Astrocyte (in vitro differentiated cells and primary cell): ENCODE measurements at places on chromosomes 5 and 9. TPM values are rescaled to one million over a fixed set of nuclear protein-coding genes. Genes with fewer than 3 reads are reported as not detected.

MARVELD2 gene
- total RNA-seq, result 10.1 and 10.6 TPM in 2 replicates

SPACA9 gene
- total RNA-seq, result 3.9 and 5.0 TPM in 2 replicates

PTPN3 gene
- total RNA-seq, result 0.79 and 1.1 TPM in 2 replicates

SHISAL2B gene
- total RNA-seq, result not detected in 2 replicates

CA9 gene
- not detected in 2 replicates for total RNA-seq

PTGDS gene
- 5.0 and 5.6 TPM in 2 replicates for total RNA-seq

PCBD2 gene
- total RNA-seq, result 9.9 and 10.2 TPM in 2 replicates

RANBP17 gene
- 15.9 and 16.2 TPM in 2 replicates for total RNA-seq

GGTA1 gene
- total RNA-seq, result 0.18 TPM in 1 of 2 replicates, not detected in the other

PCA3 gene
- total RNA-seq, result not detected in 2 replicates

DNA sequence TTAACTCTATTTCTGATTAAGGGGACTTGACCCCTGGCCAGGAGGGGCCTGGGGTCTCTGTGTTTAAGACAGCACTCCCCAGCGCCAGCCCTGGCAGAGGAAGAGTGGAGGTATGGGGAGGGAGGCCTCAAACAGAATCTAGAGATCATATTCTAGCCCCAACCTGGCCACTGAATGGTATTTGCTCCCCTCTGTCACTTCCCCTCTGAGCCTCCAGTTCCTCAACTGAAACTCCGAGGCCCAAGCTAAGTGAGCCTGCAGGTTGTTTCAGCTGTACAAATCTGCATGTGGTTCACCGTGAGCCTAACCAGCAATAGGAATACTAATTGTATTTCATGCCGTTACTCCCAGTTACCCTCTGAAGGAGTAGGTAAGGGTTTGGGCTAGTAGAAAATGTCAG is 36.0 kb downstream of the ANP32B start:
- H3K27me3 ChIP-seq, result no peaks in the 10 kb centered on the region
- H3K27ac ChIP-seq, result no peak overlapping the region
- H3K36me3 ChIP-seq, result peaks cover 27% of the 10 kb centered on the region
- no peak for DNase-seq
- H3K4me3 ChIP-seq, result no peak overlapping the region

GRCh38 chr5:66884564-66885243 is 288.5 kb downstream of the MAST4 start:
- H3K36me3 ChIP-seq, result no peaks in the 10 kb centered on the region
- no peak for DNase-seq
- H3K4me3 ChIP-seq, result no peak overlapping the region
- H3K27me3 ChIP-seq, result no peaks in the 10 kb centered on the region
- H3K27ac ChIP-seq, result no peak overlapping the region

DNA sequence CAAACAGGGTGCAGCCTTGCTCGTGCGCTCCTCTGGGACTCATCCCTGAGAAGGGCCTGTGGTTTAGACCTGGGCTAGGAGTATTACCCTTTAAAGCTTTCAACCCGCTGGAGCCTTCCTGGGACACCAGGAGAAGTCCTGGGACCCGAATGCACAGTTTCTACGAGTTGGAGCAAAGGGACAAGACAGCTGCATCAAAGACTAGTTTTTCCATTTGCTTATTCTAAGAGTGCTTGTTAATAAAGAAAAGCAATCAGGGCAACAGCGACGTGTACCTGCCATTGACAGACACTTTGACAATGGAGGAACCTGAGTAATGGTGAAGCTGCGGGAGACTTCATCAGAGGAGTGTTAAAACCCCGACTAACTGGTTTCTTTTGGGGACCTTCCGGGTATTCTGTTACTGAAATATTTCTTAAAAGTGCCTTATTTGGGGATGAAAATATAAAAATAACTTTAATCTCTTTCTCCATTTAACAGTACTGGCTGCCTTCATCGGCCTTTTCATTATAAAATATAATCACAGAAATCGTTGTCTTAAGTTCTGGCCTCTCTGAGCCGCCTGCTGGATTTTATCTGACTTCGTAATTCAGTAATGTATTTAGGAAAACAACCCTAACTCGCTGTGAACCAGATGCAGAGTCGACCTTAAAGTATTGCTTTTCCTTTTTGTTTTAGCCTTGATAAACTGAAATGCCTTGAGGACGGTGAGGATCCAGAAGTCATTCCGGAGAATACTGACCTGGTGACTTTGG is 732 bp downstream of the SNAPC3 start:
- H3K27me3 ChIP-seq, result no peaks in the 10 kb centered on the region
- peak overlapping the region; percentile 99 for H3K4me3 ChIP-seq
- peaks cover 15% of the 10 kb centered on the region for H3K36me3 ChIP-seq

DNA sequence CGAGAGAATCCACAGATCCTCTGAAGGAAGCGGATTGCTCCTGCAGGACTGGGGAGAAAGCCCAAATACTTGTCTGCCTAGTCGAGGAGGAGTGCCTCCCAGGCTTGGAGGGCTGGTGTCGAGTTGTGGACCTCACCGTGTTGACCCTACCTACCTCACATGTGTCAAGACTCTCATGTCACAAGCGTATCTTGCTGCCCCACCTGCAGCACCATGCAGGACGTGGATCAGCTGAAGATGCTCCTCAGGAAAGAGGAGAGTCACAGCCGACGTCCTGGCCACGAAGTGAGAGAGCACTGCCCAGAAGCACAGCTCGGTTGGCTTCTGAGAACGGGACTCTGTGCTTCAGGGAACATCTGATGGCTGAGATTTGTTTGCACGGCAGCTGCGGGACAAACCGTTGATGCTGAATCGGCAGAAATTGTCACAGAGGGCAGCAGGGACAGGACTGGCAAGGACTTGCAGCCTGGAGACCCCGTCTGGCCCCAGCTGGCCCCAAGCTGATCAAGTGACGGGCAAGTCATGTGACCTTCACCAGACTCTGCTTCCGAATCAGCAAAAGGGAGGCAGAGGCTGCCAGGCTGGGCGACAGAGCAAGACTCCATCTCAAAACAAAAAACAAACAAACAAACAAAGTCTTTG is 119.1 kb upstream of the ITGA1 start:
- no peak overlapping the region for H3K27ac ChIP-seq
- no peak overlapping the region for H3K4me3 ChIP-seq
- no peak for DNase-seq

- no peaks in the 10 kb centered on the region for H3K27me3 ChIP-seq
- DNase-seq, result no peak
- peaks cover 7% of the 10 kb centered on the region for H3K4me1 ChIP-seq
Observed at GRCh38 chr5:167804512-167805220, 486.8 kb upstream of the WWC1 start.

DNA sequence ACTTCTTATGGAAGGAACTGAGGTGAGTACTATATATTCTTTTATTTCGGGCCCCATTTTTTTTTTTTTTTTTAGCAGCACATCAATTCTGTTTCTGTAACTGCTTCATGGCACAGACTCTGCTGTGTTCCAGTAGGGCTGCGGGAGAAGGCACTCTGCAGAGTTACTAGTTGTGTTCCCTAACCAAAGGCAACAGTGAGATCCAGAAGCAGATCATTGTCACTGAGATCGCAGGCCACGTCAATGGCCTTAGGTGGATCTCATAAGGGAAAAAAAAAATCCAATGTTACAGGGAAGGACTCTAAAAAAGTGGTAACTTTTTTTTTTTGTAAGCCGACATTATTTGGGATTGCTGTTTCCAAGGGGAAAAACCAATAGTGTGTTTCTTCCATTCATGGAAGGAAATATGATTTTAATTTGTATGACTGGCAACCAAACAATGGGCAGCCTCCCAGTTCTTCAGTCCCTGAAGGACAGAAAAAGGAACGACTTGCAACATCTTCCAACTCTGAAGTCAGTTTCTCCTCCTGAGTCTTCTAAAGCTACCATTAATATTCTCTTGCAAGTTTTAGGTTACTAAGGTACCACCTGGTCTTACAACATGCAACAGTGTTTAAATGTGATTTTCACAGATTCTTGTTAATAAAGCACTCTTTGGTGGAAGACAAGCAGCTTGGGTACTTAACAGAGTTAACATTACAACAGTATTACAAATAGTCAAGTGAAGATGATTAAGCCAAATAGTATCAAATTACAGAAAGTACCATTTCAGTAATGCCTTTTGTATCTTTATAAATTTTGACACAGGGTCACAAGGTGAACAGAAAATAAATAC is 52.8 kb downstream of the HABP4 start:
- H3K27ac ChIP-seq, result no peak overlapping the region
- no peaks in the 10 kb centered on the region for H3K27me3 ChIP-seq
- H3K4me1 ChIP-seq, result no peaks in the 10 kb centered on the region
- H3K36me3 ChIP-seq, result no peaks in the 10 kb centered on the region

DNA sequence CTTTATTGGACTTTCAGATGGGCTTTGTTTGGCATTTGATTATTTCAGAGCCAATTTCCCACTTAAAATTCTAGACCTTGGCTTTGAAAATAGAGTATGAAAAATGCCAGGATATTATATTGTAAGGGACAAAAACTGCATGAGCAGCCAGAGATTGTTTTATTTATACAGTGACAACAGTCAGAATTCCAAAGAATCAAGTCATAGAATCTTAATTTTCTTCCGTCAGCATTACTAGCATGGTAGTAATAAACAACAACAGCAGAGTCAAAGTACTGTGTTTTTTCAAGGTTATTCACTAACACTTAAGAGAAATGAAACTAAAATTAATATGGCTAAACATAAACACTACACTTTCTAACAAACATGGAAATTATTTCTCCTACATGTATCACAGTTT is 52.2 kb downstream of the MLLT3 start:
- H3K27me3 ChIP-seq, result no peaks in the 10 kb centered on the region
- no peaks in the 10 kb centered on the region for H3K36me3 ChIP-seq
- no peak overlapping the region for H3K4me3 ChIP-seq

GRCh38 chr9:22005021-22005701 is 3.9 kb downstream of the CDKN2B start:
- peaks cover 16% of the 10 kb centered on the region for H3K4me1 ChIP-seq
- H3K27ac ChIP-seq, result peak overlapping the region; percentile 68
- peak; percentile 47 for DNase-seq
- peaks cover 22% of the 10 kb centered on the region for H3K36me3 ChIP-seq
- H3K4me3 ChIP-seq, result peak overlapping the region; percentile 96
- no peaks in the 10 kb centered on the region for H3K27me3 ChIP-seq

DNA sequence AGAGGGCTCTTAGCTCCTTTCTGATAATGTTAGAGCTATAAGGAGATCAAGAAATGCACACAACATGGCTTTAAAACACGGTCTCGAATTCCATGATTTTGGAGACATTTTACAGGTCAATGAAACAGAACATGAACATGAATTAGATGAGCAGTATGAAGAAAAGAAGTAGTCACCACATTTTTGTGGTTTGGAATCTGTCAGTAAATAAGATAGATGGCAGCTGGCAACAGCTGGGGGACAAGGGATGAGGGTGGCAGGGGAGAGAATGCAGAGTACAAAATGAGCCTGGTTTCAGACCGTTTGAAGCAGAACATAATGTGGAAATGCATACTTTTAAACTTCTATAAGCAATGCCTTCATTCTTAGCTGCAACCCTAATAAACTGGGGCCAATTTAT is 107.1 kb downstream of the OXCT1 start:
- H3K27ac ChIP-seq, result no peak overlapping the region
- H3K27me3 ChIP-seq, result no peaks in the 10 kb centered on the region
- peaks cover 11% of the 10 kb centered on the region for H3K4me1 ChIP-seq

DNA sequence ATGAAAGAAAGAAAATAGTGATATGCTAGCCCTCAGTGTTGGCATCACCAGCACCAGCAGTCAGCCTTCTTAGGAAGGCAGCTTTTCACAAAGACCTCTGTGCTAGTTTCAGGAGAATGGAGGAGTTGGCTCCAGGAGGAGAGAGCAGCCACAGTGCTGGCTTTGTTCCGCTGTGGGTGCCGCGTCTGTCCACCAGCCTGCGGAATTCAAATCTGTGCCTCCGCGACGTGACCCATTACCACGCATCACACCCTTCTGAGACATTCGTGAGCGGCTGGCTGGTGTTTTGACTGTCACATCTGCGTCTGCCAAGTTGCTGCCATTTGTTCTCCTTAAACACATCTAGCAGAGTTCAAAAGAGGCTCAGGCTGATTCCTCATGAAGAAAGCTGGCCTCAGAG is 34.4 kb downstream of the SNX18 start:
- H3K4me3 ChIP-seq, result no peak overlapping the region
- peaks cover 9% of the 10 kb centered on the region for H3K4me1 ChIP-seq
- H3K27ac ChIP-seq, result no peak overlapping the region
- H3K27me3 ChIP-seq, result no peaks in the 10 kb centered on the region
